ENCODE measurements at places on chromosomes 13 and 19.

GRCh38 chr19:12794971-12795381 is 3.7 kb downstream of the JUNB start:
- no peak for DNase-seq

DNA sequence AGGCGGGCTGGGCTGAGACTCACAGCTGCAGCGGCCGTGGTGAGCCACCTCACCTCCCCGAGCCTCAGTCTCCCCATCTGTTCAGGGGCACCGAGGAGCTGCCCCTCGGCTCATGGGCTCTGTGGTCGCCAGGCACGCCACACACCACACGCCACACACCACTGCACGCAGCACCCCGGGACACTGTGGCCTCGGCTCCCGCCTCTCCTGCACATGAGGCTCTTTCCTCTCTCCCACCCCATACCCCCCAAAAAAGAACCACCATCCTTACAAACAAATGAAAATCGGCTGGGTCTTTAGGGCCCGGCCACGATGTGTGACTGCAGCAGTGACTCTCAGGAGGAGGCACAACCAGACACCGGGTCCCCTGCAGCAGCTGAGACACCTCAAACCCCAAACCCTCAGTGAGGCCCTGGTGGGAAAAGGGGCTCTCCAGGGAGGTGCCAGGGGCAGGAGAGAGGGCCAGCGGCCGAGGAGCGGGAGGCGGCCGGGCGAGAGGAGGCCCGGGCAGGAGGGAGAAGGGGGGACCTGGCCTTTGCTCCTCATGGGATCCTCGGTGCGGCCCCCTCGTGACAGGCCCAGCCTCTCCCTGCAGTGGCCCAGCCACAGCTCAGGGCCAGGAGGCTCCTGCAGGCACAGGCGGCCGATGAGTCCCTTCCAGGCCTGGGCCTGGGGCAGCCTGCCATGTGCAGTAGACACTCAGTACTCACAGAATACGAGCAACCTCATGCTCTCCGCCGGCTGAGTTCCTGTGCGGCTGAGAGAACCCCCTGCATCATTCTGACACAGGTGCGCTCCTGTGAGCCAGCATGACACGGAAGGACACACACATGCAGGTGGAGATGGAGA is 66.3 kb downstream of the RASA3 start:
- DNase-seq = no peak

- DNase-seq = no peak
These were observed 68.6 kb upstream of the KL start for GRCh38 chr13:32947411-32948276.

DNA sequence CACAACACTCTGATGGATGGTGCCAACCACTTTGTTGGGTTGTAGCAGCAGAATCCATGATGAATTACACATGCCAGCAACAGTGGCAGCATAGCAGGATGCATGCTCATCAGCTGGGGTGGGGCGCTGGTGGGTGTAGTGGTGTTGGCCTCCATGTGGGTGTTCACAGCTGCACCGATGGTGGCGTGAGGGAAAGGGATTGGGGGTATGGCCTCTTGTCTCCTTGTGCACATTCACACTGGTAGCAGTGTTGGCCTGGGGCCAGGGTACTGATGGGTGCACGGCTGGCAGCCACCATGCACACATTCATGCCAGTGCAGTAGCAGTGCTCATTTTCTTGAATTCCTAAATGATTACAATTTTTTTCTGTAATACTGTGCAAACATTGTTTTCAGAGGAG is 2748.8 kb upstream of the PCDH20 start:
- DNase-seq = no peak

- no peak for DNase-seq
These were observed 661 bp downstream of the FREM2 start for GRCh38 chr13:38687246-38688229.

GRCh38 chr13:50198508-50198907 is 183.3 kb downstream of the KCNRG start:
- no peak for DNase-seq

- DNase-seq = peak; percentile 96
These were observed 4.3 kb upstream of the ACP5 start for GRCh38 chr19:11581740-11582139.

GRCh38 chr13:106011600-106011999 is 523.9 kb downstream of the EFNB2 start:
- no peak for DNase-seq

GRCh38 chr13:80345771-80346510 is 5.0 kb upstream of the SPRY2 start:
- no peak for DNase-seq

GRCh38 chr13:110820322-110820721 is 94.5 kb downstream of the ANKRD10 start:
- peak; percentile 44 for DNase-seq

DNA sequence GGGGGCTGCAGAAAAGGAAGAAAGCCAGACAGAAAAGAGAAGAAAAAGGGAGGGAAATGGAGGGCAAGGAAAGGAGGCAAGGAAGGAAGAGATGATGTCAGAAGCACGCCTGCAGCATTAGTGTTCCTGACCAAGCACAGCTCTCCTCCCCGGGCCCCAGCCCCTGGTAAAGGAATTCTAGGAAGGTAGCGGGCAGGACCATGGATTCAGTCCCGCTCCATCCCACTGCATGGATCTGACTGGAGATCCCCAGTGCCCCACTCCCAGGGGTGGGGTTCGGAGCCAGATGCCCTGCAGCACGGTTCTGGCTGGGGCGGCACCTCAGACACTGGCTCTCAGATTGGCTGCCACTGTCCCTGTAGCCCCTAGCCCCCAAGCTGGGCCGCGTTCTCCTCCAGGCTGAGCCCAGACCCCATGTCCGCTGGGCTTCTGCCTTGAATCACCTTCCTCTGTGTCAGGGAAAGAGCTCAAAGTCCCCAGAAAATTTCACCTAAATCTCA is 59.8 kb downstream of the TSHZ3 start:
- DNase-seq = no peak

DNA sequence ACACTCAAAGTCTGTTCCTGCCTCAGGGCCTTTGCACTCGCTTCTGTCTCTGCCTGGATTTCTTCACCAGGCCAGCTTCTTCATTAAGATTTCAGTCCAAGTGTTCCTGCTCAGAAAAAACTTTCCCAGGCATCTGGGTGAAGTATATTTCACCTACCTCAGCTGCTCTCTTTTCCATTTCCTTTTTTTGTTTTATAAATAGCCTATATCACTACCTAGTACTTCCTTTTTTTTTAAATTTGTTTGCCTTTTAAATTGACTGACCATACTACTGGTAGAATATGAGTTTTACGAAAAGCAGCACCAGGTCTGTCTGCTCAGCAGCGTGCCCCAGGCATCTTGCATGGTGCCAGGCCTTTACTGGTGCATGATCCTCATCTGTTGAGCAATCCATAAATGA is 1064.4 kb downstream of the UQCRFS1 start:
- peak; percentile 54 for DNase-seq

- DNase-seq = peak; percentile 92
These were observed 26.3 kb downstream of the TSSK6 start for GRCh38 chr19:19488875-19489690.

GRCh38 chr13:35501661-35502235 is 25.3 kb upstream of the MAB21L1 start:
- DNase-seq = no peak

GRCh38 chr19:38049105-38049649 is 142.2 kb downstream of the SIPA1L3 start:
- DNase-seq = peak; percentile 98

DNA sequence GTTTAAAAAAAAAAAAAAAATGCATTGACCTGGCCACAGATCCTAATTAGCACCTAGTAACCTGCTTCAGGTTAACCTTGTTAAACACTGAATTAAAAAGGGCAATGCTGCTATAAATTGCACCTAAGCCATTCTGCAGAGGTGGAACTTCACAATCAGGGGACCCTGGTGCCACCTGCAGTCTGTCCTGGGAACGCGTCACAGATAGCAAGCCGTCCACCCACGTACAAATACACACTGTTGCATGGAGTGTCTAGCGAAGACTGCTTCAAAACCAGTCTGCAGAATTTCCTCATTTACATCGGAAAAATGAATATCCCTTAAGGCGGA is 169.3 kb downstream of the COL4A1 start:
- peak; percentile 73 for DNase-seq

DNA sequence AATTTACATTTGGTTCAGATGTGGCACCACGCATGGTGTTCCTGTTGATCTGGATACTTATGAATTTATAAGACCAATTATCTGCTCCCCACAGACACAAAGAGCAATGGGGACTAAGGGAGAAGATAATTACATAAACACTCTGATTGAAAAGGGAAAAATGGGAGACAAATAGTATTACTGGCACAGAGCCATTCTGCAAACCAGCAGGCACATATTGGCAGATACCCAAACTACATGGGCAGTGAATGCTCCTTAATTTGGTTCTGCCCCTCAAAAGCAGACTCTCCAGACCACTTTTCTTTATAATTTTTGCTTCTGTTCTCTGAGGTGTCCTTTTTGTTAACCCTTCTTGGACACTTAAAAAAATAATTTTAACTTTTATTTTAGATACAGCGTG is 1674.2 kb downstream of the PCDH9 start:
- no peak for DNase-seq

GRCh38 chr13:112351825-112352224 is 24.3 kb upstream of the SPACA7 start:
- DNase-seq = no peak
